ENCODE measurements at places on chromosomes 5 and 9.

DNA sequence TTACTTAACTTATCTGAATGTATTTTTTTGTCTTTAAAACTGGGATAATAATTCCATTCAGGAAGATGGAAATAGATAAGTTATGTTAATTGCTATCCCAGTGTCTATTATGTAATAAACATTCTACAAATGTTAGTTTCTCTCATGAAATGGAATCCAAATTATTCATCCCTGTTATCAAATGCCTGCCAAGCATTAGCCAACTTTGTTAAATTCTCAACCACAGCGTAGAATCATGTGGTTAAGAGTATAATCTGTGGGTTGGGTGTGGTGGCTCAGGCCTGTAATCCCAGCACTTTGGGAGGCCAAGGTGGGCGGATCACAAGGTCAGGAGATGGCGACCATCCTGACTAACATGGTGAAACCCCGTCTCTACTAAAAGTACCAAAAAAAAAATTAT lies 912.9 kb upstream of the SEMA6A start:
- DNase-seq: no peak

DNA sequence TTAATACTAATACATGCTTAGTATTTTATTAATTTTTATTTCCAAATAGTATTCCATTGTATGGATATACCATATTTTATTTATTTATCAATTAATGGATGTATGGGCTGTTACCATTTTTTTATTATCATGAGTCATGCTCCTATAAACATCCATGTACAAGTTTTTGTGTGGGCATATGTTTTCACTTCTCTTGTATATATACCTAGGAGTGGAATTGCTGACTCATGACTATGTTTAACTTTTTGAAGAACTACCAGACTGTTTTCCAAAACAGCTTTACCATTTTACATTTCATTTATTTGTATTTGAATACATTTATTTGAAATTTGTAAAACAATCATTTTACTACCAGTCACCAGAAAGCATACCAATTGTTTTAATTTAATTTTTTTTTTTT lies 14.1 kb upstream of the LRRC19 start:
- DNase-seq: no peak

GRCh38 chr5:69450116-69450515 lies 35.2 kb downstream of the MARVELD2 start:
- no peak for DNase-seq

DNA sequence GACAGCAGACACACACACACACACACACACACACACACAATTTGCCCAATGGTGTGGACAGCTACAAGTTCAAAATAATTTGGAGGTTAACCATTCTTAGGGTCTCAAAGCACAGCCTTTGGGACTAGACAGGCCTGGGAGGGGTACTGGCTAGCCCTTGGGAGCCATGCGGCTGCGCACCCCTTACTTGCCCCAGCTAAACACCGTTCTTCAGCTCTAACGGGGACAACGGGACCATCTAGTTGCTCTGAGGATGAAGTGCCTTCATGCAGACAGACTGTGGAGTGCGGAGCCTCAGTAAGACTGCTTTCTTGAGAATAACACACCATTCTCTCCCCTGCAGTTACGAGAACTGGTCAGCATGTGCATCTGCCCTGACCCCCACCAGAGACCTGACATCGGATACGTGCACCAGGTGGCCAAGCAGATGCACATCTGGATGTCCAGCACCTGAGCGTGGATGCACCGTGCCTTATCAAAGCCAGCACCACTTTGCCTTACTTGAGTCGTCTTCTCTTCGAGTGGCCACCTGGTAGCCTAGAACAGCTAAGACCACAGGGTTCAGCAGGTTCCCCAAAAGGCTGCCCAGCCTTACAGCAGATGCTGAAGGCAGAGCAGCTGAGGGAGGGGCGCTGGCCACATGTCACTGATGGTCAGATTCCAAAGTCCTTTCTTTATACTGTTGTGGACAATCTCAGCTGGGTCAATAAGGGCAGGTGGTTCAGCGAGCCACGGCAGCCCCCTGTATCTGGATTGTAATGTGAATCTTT lies 64.6 kb downstream of the PSMB7 start:
- no peak for DNase-seq

DNA sequence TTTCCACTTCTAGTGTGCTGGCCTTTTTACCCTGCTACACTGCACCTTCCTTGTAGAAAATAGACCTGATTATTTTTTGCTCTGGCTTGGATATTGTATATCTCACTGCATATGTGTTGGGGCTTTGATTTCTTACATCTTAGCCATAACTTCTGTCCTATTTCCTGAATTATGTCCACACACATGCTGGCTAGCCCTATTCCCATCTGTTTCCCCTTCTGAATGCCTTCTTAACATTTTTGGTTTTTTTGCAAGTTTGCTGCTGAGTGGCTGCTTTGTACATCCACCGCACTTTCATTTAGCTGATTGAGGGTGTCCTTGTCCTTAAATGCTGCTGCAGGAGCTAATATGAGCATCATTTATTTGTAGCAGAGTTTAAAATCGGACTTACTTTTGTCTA lies 26.9 kb downstream of the CFAP95 start:
- no peak for DNase-seq

DNA sequence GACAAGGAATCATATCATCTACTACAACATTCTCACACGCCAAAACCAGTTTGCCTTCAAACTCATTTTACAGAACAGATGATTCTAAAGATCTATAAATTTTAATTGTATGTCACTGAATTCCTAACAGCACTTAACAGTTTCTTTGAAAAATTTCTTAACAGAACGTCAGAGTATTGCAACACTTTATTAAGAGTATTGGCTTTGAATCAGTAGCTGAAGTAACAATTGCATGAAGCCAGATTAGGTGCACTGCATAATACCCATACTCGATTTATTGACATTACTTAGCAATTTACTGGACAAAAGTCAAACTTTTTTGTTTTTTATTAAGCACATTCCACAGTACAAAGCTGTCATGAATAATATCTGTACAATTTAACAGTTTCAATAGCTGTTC lies 75.8 kb downstream of the SMIM23 start:
- no peak for DNase-seq

DNA sequence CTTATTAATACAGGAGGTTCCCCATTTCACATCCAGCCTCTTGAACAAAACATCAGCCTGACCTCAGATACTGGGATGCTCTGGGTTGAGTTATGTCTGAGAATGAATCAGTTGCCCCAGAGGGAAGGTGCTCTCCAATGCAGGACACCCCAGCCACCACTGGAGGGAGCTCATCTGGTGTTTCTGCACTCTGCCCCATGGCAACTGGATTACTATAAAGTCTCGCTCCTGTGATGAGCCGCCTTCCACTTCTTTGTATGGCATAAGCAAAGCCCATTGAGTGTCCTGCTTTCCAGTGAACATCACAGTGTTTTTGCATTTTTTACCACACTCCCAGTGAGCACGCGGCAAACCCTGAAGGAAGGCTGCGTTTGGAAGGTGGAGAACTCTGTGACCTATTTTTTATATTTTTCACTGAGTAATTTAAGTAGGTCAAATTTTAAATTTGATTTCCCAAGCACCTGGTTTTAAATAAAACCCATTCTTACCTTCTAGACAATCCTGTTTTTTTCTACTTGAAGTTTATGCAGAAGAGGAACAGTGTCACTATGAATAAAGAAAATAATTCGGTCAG lies 176.9 kb upstream of the WWC1 start:
- DNase-seq: peak; percentile 2

DNA sequence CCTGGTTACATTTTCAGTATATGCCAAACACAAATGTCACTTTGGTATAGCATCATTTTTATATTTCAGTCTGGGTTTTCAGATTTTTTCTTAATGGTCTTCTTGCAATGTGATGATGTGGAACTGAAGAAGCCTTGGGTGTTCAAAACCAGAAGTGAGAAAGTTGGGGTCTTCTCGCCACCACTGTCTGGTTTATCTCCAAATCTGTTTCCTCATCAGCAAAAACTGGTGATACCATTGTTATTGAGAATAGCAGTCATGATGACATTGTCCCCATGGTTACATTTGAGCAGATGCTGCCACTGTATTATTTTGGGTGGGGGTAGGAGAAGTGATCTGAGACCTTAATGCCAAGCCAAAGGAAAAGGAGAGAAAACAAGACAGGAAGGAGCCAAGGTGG lies 85.9 kb upstream of the MAP3K1 start:
- DNase-seq: no peak

- DNase-seq: no peak
These were observed 2.4 kb upstream of the OMD start for GRCh38 chr9:92426501-92427145.

DNA sequence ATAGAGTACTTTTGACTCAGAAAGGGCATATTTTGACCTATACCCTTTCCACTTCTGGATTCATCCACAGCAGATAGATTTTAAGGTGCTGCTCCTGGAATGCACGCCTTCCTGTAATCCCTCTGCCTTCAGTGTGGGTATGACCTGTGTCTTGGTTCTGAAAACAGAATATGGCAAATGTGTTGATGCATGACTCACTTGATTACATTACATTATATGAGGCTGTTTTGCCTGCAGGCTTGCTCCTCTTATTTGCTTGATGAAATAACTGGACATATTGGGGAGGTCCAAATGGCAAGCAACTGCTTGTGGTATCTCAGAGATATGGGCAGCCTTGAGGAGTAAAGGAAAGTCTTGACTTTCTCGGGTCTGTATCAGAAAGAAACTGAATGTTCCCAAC lies 468.6 kb downstream of the CDH18 start:
- DNase-seq: no peak

DNA sequence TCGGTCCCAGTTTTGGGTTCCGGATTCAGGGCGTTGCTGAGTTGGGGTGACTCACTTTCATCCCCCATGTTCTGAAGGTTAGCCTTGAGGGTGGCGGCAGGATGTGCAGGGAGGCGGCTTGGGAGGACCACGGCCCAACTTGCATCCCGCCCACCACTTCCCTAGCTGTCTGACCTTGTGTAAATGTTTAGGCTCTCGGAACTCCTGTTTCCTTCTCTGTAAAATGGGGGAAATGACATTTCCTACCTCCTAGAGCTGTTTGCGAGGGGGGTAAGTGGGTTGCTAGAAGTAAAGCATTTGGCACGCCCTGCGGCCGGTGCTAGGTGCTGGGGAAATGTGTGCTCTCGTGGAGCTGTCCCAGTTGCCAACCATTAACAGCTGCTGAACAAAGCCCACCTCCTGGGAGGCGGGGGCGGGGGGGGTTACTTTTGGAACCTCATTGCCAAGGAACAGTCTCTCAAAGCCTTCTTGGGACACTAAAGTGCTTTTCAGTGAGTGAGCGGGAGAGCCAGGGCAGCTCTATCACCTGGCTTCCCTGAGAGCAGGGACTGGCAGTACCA lies 27.5 kb downstream of the PTGES2 start:
- DNase-seq: no peak

DNA sequence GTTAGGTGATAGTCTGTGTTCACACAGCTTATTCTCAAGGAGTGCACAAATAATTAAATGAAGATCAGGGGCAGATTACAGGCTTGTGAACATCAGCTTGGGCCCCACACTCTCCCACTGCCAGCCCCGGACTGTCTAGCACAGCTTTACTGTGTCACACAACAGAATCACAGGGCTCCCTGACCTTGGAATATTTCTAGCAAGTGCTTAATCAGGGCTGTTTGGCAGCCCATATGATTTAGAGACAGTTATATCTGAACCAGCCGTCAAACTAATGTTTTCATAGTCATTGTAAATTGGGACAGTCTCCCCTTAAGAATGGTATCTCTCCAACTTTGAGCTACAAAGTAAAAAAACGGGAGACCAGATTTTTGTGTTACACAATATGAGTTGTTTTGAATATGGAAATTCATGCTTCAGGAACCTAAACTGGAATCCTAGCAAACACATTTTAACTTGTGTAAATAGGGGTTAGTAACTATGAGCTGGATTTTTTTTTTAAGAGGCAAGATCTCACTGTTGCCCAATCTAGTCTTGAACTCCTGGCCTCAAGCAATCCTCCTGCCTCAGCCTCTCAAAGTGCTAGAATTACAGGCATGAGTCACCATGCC lies 517.6 kb downstream of the BNC2 start:
- no peak for DNase-seq

- no peak for DNase-seq
These were observed 127.1 kb downstream of the BNC2 start for GRCh38 chr9:16743375-16743774.

DNA sequence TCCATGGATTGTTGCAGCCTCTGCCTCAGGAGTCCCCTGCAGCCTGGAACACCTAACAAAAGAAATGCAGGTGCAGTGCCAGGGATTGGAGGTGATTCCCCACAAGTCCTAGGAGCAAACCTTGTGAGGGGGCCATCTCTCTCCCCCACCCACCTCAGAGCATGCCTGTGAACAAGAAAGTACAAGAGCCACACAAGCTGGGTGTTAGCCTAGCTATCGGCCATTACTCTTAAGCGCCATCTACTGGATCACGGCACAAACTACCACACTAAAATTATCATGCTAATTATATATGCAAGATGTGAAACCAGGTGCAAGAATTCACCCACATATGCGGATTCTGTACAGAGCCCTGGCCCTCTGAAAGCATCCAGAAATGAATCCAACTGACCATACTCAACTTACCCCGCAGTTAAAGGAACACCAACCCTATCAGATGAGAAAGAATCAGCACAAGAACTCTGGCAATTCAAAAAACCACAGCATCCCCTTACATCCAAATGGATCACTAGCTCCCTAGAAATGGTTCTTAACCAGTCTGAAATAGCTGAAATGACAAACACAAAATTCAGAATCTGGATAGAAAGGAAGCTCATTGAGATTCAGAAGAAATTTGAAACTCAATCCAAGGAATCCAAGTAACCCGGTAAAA lies 16.5 kb upstream of the PRSS3 start:
- DNase-seq: peak; percentile 27

DNA sequence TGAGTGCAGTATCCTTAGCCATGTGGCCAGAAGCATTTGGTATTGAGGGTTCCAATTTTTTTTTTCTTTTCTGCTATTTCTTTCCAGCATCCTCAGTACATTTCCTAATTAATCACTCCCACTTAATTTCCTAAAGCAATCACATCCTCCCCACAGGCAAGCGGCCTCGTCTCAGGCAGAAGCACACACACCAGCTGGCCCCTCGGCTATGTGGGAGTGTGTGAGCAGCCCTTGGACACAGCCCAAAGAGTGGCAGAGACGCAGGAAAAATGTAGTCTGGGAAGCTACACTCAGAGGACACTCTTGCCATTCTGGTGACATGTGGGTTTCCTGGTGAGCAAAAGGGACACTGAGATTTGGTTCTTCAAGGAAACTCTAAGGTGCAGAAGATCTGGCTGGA lies 20.7 kb downstream of the SLIT3 start:
- no peak for DNase-seq

DNA sequence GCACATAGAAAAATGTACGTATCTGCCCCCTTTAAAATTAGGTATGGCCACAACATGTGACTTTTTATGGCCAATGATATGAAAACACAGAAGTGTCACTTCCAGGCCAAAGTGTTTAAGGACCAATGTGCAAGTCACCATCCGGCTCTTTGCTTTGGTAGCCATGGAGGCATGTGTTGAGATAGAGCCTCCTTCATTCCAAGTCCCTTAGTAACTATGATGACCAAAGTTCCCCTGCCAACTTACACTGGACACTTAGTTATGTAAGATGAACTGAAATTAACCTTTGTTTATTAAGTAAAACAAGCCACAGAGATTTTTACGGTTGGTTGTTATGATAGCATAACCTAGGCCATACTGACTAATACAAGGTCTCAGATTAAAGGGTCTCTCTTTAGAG lies 51.0 kb downstream of the FBN2 start:
- no peak for DNase-seq

GRCh38 chr9:129320575-129321285 lies 142.7 kb upstream of the IER5L start:
- DNase-seq: peak; percentile 35

- no peak for DNase-seq
These were observed at the start of gene ADGRD2 for GRCh38 chr9:124450241-124450924. TSS of gene ADGRD2 (plus strand) at chr9:124450451. CDS start at chr9:124451667, 1,216 bp downstream.
